Fibroblast of skin of right quadriceps (primary cell): ENCODE measurements at places on chromosomes 7 and 10.
A peak's percentile ranks its signal among the peaks of the same experiment; 100 is the strongest.

- no peak for DNase-seq
Observed at GRCh38 chr7:72362246-72362645, 49.9 kb downstream of the CALN1 start.

DNA sequence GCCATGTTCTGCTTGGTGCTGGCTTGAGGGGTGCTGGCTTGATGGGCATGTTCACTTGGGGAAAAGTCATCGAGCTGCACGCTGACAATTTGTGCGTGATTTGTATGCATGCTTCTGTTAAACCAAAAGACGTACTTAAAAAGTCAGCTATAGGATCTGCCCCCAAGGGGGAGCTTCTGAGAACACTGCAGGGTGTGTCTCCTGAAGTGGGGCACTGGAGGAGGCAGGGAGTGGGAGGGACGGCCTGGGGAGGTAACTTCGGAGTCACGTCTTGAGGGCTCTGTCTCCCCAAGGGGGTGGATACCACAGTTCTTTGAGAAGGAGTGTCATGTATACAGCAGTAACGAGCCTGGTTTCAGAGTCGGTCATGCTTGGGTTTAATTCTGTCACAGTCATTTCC lies 406.5 kb downstream of the PLXNA4 start:
- no peak for DNase-seq

- peak; percentile 52 for DNase-seq
Observed at GRCh38 chr10:92590623-92591549, 2.0 kb upstream of the KIF11 start.

DNA sequence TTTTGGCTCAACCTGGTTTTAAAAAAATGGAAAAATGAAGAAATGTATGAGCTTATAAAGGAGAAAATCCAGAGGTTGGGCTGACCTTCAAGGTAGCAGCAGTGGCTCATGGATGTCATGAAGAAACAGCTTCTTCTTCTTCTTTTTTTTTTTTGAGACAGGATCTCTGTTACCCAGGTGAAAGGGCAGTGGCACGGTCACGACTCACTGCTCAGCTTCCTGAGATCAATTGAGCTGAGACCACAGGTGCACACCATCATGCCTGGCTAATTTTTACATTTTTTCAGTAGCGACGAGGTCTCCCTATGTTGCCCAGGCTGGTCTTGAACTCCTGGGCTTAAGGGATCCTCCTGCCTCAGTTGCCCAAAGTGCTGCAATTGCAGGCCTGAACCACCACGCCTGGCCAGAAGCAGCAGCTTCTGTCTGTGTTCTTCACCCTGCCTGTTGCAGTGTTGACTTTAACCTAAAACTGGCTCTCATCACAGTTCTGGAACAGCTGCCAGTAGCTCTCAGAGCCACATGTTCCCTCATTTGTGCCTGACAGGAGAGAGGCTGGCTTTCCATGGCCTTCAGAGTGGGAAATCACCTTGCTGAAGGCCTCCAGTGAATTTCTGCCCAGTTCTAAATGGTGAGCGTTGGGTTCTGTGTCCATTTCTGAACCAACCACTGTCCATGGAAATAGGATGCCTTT lies 117.7 kb downstream of the PFKFB3 start:
- no peak for DNase-seq

DNA sequence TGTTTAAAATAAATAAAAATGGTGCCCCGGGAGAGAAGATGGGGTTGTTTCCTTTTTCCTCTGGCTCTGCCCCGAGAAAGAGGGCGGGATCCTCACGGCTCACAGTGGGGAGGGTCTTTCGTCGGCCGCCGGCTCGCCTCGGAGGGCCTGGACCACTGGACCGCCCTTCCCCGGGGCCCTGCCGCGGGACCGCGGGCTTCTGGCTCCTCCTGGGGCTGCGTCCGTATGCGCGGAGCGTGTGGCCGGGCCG lies 3.5 kb upstream of the IGF2BP3 start:
- no peak for DNase-seq

GRCh38 chr10:23344241-23344841 lies at the start of gene C10orf67:
Gene C10orf67 (minus strand): TSS chr10:23344797. CDS start chr10:23344774, 23 bp downstream.
- DNase-seq, result peak; percentile 73

DNA sequence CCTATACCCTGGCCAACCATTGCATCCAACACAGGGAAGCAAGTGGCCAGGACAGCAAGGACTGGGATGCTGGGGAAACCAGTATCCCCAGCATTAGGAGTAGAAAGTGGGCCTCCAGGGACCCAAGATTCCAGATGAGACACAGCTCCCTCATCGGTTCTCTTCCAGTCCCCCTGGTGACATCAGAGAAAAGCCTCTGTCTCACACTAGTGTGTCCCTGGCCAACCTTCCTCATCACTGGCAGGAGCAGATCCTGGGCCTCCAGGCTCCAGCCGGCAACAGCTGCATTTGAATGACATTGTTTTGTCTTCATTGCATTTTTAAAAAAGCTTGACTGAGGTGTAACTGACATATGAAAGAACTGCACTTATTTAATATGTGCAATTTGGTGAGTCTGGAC lies 177.3 kb upstream of the LYZL2 start:
- no peak for DNase-seq

- no peak for DNase-seq
Observed at GRCh38 chr7:325051-325798, 35.3 kb downstream of the FOXL3 start.

DNA sequence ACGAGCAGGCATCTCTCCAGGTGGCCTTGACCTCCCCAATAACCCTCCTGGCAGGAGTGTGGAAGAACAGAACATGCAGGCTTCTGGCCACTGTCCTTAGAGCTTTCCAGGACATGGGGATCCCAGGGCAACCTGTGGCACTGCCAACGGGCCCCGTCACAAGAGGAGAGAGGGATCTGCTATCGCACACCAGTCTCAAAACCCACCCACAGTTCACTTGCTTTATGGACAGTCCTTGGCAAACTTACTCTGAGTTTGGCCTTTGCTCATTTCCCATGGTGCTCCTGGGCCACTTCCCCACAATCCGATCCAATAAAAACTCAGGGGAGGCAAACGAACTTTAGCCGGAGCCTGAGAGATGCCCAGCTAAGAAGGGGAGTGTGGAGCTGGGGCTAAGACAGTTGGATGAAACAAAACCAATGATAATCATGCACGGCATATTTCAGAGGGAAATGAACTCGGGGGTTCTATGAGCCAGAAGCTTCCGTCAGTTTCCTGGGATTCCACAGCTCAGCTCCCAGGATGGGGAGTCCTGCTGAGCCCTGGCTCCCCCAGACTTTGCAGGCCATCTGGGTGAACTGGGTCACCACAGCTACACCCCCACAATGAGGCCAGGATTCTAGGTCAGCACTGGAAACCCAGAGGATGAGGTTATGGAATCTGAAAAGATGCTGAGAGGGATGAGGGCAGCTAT lies 158.4 kb downstream of the NEURL1 start:
- no peak for DNase-seq

DNA sequence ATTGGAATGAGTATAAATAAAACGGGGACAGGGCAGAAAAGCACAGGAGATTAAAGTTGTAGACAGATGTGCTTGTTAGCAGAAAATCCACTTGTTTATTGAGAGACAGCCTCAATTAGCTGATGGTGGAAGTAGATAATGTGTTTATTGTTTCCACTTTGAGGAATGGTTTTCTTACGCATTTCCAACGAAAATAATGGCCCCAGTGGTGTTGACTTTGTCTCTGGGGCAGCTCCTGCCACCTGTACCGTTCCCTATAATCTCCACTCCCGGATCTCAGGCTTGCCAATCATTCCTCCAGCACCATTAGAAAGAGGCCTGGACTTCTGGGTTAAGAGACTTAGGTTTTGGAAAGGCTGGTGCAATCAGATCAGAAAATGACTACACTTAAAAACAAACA lies 638.7 kb downstream of the PARD3 start:
- DNase-seq, result no peak

- no peak for DNase-seq
Observed at GRCh38 chr10:88781206-88781605, 21.3 kb upstream of the LIPM start.

DNA sequence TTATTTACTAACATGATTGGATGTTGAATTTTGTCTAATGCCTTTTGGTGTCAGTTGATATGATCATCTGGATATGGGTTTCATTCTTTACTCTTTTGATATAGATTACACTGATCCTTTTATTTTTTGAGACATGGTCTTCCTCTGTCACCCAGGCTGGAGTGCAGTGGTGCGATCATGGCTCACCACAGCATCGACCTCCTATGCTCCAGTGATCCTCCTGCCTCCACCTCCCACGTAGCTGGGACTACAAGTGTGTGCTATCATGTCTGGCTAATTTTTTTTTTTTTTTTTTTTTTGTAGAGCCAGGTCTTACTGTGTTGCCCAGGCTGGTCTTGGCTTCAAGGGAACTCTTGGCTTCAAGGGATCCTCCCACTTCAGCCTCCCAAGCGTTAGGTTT lies 27.1 kb downstream of the BMS1 start:
- no peak for DNase-seq

DNA sequence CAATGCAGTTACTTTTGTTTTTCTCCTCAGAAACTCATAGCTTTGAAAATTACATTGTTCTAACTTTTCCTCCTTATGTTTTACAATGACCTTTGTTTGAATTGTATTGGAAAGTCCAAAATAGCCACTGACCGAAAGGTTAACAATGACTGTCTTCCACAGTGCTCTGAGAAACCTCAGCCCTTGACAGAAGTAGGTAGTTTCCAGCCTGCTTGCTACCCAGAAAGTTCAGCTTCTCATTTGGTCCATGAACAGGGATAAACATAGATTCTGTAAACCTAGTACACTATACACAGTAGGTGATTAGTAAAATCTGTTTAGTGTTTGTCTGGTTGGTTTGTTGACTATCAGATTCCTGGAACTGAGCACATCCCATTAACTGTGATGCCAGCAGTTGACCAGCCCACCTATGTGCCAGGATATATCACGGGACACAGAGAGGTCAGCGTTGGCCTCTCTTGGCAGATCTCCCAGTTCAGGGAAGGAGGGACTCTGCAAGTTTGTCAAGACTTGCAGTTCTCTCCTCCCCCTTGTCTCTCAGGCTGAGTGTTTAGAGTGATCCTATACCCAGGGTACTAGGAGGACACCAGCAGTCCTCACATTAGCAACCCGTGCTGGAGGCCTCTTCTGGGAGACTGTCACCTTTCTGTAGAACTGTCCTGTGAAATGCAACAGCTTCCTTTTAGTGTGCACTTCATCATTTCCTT lies 297.6 kb downstream of the ARHGAP12 start:
- DNase-seq, result no peak

GRCh38 chr10:115094416-115095140 lies 1.4 kb downstream of the ATRNL1 start:
- no peak for DNase-seq

DNA sequence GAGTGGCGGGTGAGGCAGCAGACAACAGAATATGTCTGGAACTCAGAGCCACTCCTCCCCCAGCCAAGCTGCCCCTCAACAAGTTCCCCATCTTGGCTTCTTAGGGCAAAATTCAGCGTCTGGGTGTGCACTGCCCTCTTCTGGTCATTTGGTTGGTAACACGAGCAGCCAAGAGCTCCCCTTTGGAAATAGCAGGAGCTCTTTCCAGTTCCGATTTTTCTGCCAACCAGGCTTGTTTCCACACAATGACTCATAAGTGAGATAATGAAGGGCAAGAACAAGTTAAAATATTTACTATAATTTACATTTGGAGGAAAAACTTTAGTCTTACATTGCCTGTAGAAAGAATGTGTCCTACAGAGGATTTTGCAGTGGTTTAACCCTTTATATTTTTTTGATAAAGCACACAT lies 70.5 kb downstream of the ADCYAP1R1 start:
- peak; percentile 79 for DNase-seq

DNA sequence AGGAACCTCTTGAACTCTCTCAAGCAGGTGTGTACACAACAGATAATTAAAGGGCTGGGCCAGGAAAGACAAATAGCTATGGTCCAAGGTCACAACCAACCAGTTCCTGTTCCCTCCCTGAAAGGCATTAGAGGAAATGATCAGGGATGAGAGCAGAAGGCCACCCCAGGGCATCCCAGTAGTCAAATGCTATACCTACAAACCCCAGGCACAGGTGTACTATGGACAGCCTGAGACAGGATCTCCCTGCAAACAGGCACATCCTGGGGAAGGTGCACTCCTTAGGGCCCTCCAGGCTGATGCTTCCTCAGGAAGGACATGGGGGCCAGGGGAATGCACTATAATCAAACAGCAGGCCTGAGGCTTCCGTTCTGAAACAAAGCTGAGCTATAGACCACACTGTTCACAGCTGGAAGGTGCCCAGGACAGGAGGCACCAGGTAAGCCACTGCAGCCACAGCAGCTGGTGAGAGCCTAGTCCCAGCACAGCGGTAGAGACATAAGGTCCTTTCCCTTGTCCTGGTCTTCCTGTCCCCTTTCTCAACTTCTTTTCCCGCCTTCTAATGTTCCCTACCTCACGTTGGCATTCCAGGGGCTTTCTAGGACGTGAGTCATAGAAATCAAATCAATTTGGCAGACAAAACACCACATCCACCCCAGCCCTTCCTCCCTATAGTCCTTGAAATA lies 13.3 kb downstream of the PARP12 start:
- no peak for DNase-seq

DNA sequence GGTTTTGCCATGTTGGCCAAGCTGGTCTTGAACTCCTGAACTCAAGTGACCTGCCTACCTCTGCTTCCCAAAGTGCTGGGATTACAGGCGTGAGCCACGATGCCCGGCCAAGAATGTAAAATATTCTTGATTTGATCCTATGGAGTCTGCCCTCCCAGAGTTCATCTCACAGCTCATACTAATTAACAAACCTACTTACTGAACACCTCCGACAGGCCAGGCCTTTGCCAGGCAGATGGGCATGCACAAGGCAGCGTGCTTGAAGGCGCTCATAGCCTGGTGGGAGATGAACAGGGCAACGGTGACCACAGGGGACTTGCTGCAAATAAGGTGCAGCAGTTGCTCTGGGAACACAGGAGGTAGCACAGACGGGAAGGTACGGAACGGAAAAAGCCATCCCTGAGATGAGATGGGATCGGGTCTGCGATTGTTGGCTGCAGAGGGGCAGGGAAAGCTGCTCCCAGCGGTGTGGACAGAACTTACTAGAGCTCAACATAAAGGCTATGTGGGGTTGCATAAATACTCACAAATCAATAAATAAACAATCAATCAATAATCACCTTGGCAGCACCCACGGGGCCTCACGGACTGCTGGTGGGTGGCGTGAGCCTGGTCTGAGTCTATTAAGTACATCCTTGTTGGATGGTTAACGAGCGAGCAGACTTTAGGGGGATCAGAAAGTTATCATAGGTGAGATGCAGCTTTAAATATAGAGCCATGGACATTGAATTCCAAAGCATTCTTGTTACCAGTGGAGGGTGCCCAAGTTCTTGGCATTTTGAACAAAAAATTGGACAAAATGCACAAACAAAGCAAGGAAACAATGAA lies 4.7 kb downstream of the ACBD7 start:
- no peak for DNase-seq

DNA sequence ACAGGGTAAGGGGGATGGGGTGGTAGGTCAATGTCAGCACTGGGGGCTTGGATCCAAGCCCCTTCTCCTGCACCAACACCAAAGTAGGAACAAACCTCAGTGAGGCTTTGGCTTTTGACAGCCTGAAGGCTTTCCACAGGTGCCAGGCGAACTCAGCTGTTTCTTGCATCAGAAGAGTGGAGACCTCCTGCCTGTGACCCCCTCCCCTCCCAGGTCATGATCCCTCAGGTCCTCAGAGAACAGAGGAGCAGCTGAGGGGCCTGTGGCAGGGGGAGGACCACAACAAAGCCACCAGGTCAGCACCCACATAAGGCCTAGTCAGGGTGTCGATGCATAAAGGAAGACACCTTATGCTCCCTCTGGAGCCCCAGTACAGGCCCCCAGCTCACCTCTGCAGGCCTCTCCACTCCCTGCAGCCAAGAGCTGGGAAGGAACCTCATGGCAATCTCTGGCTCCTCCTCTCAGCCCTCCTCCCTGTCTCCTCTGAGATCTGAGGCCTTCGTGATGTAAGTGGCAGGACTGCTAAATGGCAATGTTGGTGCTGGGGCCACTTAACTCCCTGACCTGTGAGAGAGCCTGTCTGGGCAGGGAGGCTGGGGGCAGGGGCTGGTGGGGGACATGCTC lies 19.1 kb upstream of the PRRT4 start:
- DNase-seq, result no peak

- no peak for DNase-seq
Observed at GRCh38 chr7:14630048-14630447, 272.5 kb downstream of the DGKB start.
